ENCODE measurements at places on chromosomes 1 and 21.

DNA sequence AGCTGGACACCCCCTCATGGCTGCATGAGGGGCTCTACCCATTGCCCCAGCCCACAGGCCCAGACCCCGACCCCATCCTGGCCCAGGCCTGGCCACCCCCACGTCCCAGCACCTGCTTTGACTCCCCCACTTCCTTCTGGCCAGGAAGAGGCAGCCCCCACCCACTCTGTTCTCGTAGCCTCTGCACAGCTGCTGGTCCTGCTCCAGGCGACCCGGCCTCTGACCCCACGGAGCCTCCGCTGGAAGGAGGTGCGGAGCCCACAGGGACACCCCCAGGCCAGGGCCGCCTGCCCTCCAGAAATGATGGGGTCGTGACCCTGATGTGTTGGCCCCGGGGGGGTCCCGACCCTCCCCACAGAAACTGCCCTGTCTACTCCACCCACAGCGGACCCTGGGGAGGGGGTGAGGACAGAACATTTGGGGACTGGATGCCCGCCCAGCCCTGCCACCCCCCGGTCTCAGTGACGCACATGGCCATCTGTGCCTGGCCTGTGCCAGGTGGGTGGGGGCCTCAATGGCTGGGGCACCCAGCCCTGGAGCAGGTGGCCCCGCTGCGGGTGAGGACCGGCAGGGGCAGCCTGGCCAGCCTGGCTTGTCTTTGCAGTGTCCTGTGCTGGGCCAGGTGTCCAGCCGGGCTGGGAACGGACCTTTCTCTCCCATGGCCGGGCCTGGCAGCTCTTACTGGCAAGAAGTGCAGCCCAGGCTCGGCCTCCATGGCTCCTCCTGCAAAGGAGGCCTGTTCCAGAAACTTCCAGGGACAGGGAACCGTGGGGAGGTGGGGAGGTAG lies 78.6 kb downstream of the MORN1 start:
- DNase-seq = no peak

DNA sequence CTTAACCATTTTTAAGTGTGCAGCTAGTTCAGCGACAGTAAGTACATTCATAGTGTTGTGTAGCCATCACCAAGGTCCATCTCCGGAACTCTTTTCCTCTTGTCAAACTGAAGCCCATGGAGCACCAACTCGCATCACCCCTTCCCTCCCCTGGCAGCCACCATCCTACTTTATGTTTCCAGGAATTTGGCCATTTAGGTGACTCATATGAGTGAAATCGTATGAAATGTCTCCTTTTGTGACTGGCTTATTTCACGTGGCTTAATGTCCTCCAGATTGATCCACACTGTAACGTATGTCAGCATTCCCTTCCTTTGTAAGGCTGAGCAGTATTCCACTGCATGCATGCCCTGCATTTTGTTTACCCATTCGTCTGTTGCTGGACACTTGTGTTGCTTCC lies 2.5 kb downstream of the COL6A2 start:
- no peak for DNase-seq

GRCh38 chr21:45802425-45802824 lies 158.9 kb downstream of the PCBP3 start:
- DNase-seq = no peak

- DNase-seq = peak; percentile 13
Observed at GRCh38 chr1:67853704-67854103, 20.4 kb upstream of the GNG12 start.

DNA sequence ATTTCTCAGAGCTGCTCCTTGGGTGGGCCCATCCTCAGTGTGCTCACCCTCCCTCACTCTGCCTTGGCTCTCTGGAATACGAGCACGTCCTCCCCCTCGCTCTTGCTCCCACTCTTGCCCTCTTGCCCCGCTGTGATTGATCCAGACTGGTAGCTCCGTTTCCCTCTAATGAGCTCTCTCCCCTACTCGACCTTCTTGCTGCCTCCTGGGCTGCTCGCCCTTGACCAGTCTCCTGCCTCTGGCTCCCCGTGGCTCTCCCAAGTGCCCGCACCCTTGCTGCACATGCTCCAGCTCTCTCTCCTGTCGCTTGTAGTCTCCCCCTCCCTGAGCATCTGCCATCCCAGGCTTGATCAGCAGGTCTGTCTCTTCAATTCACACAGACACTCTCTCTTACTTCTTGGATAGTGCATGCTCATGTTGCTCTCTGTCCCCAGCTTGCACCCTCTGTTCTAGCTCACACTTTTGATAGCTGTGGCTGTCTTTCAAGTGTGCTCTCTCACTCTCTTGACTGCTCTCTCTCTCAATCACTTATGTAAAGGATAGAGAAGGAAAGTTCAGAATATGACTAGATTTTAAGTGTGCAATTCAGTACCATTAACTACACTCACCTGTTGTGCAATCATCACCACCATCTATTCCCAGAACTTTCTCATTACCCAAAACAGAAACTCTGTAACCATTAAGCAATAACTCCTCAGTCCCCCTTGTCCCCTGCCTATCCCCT lies 51.1 kb downstream of the PHC2 start:
- no peak for DNase-seq

DNA sequence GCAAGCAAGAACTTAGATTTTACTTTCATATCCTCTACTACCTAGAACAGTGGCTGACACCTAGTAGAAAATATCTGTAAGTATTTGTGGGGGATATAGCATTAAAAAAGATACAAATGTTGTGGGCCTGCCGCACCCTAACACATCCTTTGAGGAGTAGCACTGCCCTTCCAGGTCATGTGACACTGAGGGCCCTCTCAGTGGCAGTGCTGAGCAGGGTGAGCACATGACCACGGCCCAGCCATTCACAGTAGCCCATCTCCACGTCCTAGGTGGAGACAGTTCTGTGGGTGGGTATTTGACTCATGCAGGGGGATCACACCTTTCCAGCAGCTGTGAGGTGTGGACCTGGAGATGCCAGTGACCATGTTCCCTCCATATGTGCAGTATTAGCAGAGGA lies 108.9 kb downstream of the OMA1 start:
- DNase-seq = no peak

DNA sequence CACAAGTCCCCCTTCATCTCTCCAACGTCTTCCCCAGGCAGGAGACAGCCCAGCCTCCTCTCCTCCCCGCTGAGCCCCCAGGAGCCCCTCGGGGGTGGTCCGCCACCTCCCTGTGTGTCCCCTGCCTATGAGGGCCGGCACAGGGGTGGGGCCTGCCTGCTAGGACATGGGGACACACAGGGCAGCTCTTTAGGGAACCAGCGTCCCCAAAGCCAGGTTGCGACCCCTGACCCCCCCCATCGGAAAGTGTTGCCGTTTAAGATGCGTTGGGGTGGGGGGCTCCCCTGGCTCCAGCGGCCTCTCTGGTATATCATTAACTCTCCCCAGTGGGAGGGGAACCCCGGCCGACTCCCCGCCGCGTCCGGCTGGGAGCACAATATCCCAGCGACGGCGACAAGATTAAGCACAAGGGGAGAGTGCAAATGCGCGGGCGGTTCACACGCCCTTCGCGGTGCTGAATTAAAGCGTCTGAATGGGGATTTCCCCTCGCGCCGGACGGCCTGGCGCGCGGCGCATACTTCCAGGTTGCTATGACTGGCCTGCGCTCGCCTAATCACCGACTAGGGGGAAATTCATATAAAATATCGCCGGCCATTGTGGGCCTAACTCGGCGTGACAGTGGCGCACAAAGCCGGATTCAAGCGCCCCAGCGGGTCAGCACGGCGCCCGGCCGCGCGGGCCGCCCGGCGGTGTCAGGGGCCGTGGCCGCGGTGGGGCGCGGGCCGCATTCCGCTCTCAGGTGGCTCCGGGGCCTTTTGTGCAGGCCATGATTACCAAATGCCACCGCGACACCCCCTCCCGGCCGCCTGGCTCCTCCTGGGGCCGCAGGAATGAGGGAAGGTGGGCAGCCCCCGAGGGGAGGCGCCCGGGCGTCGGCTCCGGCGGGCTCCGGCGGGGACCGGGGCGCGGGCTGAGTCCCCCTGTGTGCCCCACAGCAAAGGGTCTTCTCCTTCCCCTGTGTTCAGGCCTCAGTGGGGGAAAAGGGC lies 30.9 kb downstream of the WNT3A start:
- DNase-seq = peak; percentile 47

GRCh38 chr1:171841931-171842761 lies 848 bp downstream of the DNM3 start:
- DNase-seq = peak; percentile 11

- DNase-seq = no peak
Observed at GRCh38 chr1:174269989-174270651, 110.8 kb downstream of the RABGAP1L start.

DNA sequence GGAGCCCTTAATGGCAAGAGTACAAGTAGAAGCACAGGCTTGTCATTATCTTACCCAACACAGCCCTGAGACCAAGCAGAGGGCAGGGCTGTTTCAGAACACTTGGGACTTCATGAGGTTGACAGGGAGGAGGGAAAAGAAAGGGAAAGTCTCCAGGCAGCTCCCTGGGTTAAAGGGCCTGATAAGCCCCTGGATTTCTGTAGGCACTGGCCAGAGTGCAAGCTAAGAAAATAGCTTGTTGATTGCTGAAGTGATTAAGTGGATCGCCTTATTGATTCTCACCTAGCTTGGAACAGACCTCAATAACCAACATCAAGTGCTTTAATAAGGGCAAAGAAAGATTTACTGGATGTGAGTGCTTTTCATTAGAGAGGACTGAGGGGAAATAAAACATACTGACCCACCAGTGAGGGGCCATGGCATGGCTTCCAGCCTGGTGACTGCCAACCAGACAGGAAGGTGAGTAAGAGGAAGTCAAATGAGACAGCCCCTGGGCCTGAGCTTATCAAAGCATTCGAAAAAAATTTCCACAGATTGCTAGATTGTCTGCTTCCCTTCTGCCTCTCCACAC lies 121.4 kb upstream of the NFIA start:
- DNase-seq = no peak

GRCh38 chr21:44087426-44088400 lies 19.5 kb upstream of the PWP2 start:
- no peak for DNase-seq

DNA sequence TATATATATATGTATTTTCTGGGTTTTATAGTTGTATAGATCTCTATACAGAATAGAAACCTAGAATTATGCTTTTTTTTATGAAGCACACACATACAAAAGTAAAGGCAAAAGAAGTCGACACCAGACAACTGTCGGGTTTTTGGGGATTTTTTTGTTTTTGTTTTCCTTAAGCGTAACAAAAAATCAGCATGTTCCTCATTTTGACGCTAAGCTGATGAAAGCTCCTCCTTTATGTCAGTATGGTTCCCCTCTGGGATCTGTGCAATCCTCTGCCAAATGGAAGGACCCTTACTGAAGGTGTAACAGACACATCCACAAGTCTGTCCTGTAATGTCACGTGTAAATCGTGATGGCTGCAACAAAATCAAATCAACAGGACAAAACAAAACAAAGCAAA lies 226.2 kb downstream of the RHOU start:
- no peak for DNase-seq

DNA sequence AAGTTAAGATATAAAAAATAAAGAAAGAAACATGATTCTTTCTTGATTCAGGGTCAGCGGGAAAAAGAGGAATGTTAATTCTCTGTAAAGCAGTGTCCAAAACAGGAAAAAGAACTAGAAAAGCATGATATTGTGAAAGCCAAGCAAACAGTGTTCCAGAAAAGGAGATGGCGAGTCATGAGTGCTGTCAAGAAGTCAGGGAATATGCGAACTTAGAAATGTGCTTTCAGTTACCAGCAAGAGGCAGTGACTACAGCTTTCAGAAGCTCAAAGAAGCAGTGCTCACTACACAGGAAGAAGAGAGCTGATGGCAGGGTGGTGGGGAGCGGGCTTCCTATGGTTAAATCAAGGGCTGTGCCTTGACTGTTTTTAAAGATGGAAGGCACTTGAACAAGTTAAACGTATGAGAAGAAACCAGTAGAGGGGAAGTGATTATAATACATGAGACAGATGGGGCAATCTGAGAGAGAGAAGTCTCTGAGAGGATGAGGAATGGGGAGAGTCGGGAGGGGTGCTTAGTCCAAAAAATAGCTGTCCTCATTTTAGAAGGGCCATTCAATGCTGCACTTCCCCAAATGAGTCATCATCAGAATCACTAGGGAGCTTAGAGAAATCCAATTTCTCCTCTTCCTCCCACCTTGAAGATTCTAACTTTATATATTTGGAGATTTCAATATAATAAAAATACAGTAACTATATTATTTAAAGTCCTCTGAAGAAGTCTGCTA lies 90.4 kb downstream of the KCNK1 start:
- no peak for DNase-seq

DNA sequence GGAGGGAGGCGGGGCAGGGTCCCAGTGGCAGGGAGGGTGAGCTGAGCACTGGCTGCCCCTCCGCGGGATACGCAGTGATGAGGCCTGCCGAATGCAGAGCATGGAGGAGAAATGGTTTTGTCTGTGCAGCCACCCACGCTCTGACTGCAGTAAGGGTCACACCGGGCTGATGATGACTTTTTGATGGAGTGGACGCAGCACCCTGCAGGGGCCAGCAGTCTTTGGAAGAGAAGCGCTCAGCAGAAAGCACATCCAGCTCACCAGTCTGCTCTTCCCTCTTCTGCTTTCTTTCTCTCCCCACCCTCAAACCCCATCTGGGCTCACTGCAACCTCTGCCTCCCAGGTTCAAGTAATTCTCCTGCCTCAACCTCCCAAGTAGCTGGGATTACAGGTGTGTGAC lies 61.9 kb upstream of the ATP1A1 start:
- DNase-seq = no peak

GRCh38 chr1:243974451-243975292 lies 76.4 kb upstream of the ZBTB18 start:
- DNase-seq = no peak

DNA sequence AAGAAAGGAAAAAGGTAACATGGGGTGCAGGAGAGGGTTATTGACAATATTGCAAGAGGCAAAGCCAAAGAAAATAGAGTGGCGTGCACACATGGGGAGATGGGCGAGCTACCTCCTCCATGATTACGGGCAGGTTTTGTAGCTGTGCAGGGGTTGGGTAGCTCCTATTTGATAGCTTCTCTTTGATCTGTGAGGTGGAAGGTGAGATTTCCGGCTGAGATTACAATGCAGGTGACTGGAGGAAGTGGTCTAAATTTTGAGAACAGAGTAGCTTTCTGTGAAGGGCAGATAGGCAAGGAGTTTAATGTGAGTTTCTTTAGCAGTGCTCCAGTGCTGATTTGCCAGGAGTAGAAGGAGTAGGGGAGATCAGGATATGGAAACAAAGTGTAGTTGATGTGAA lies 263.4 kb downstream of the PLA2G4A start:
- DNase-seq = no peak

DNA sequence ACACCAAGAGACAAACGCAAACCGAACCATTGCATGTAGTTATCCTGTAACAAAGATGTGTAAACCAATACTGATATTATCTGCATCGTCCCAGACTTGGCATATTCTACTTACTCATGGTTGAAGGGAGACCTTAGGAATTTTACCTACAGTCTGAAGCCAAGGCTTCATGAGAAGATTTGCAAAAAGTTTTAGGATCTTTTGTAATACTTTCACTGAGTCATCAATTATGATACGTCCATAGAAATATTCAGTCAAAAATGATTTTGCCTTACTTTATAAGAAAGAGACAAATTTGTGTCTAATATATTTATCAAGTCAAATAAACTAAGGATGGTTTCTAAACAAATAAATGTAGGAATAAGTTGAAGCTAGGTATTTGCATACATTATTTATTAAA lies 1176.1 kb upstream of the ADGRL2 start:
- DNase-seq = no peak

GRCh38 chr1:18960409-18960808 lies 3.9 kb upstream of the IFFO2 start:
- no peak for DNase-seq

Measured in activated T-cell treated with anti-CD3 and anti-CD28 coated beads, Interleukin-2, amount 50 U/mL, for 72 hours (primary cell).